ENCODE measurements at places on chromosomes 16 and 17.

DNA sequence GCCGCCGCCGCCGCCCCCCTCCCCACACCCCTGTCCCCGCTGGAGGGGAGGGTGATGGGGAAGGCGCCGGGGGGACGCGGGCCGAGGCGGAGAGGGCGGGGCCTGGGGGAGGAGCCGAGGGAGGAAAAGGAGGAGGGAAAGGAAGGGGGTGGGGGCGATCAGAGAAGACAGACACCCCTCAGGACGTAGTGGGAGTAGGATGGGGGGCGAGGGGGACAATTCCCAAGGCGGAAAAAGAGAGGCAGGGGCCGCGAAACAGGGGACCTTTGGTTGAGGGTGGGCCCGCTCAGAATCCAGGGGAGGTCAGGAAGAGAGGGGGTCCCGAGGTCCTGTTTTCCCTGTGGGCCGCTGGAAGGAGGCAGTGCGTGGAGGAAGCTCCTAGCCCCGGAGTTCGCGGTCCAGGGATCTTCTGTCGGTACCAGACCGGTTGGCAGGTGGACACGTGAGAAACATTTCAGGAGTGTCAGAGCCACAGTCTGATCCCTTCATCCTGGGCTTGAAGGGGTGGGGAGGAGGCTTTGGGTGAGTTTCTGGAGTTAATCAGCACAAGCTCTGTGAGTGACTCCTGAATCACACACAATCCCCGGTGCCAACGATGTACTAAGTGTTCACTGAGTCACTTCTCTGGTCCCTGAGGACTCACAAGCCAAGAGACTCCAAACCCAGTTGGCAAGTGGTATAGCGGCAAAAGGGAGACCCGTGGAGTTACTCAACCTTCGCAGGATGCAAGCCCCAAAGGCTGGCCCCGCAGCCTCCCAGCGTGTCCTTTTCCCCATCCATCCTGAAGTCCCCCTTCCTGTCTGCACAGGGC lies at the start of gene XYLT1:
XYLT1 (minus strand) TSS at position 53 of the 811 bp plus-strand sequence. CDS start 164 bp downstream, outside the sequence.
- peak; percentile 23 for DNase-seq

DNA sequence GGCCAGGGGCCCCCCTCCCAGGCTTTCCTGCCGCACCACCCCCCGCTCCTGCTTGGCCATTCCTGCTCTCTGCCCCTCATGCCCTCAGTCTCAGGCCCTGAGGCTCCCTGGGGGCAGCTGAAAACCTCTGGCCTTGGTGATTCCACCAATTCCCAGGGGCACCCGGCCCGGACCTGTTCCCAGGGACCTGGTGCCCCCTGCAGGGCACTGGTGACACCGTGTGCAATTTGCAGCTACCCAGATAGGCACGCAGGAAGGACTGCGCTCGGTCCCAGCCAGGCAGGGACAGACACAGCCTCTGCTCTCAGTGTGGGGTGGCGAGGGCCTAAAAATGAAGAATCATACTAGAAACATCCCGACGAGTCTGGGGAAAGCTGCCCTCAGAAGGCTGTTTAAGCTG lies 13.4 kb downstream of the WFDC1 start:
- DNase-seq: no peak

DNA sequence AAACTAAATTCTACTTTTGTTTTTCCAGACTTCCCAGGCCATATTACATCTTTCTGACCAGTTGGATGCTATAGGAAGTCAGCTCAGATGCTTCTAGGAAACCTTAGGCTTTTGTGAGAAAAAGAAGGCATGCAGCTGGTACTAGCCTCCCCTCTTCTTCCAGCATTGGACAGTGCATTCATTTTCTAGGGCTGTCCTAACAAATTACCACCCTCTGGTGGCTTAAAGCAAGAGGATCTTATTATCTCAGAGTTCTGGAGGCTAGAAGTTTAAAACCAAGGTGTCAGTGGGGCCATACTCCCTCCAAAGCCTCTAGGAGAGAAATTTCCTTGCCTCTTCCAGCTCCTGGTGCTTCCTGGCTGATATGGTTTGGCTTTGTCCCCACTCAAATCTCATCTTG lies 467.8 kb downstream of the SLC39A11 start:
- no peak for DNase-seq

DNA sequence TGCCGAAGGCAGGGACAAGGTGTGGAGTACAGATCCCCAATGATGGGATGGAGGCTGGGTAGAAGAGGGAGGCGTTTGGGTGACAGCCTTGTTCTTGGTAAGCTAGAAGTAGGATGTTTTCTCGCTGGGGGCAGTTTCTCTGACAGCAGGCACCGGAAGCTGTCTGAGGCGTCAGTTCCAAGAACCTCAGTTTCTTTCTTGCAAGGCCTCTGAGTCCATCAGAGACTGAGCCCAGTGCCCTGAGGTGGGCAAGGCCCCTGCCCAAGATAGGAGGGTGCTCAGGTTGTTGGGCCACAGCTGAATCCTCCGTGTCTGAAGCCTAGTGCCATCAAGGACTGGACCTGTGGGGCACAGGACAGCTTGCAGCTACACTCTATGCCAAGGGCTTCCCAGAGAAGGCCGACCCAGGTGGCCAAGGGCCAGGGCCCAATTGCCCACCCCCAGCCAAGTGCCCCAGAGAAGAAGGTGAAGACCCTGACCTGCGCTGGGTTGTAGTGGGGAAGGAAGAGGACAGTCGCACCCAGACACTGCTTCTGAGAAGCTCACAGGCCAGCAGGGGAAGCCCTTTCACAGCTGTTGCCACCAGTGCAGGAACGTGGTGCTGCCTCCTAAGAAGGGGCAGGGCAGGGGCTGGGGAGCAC lies 13.1 kb downstream of the CYB5D2 start:
- no peak for DNase-seq

- no peak for DNase-seq
Measured at GRCh38 chr17:3012926-3013581, 50.4 kb downstream of the OR1D5 start.

- DNase-seq: no peak
Measured at GRCh38 chr16:11175787-11176341, 80.1 kb downstream of the SOCS1 start.

- DNase-seq: no peak
Measured at GRCh38 chr16:1437606-1438005, 6.7 kb downstream of the PERCC1 start.

DNA sequence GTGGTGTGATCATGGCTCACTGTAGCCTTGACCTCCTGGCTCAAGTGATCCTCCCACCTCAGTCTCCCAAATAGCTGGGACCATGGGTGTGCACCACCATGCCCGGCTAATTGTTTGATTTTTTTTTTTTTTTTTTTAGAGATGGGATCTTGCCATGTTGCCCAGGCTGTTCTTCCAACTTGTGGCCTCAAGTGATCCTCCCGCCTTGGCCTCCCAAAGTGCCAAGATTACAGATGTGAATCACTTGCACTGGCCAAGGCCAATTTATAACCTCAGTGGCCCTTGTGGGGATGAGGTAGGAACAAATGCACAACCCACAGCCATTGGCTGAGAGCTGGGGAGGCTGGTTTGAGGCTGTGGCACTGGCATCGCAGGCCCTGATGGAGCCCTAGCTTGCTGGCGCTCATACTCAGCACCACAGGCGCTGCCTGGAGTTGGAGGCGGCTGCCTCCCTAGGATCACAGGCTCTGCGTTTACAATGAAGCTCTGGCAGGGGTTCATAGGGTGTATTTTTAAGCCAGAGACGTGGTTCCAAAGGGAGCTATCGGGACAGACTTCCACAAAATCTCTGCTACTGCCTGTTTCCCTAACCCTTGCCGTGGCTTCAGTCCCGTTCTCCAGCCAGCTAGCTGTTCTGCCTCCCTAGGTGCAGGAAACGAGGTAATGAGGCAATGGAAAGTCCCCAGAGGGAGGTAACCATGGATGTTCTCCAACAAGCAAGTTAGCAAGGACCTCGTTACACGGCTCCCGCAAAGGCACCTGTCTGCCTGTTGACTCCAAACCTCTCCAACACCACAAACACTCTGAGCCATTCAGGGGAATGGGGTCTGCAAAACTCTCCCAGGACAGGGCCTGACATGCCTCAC lies 2.9 kb downstream of the ABCA3 start:
- DNase-seq: no peak

DNA sequence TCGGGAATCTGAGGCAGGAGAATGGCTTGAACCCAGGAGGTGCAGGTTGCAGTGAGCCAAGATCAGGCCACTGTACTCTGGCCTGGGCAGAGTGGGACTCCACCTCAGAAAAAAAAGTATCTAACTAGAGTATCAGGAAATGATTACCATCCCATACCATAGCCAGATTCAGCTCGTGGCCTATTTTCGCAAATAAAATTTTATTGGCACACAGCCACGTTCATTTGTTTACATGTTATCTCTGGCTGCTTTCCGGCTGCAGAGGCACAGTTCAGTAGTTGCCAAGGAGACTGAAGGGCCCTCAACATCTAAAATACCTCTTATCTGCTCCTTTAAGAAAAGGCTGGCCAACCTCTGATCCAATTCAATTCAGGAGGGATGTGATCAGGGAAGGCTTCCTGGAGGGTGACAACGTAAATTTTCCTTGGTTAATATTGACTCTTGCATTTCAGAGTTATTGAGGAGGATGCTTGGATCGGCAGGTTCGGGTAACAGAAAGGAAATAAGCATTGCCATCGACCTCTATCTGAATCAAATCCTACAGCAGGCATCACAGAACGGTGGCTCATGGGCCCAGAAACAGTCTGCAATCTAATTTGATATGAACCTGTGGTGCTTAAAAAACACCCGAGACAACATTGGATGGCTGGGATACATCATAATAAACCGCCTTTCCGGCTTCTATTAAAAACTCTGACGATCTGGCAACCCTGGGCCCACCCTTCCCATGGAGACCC lies 73.8 kb downstream of the XYLT1 start:
- DNase-seq: peak; percentile 89

DNA sequence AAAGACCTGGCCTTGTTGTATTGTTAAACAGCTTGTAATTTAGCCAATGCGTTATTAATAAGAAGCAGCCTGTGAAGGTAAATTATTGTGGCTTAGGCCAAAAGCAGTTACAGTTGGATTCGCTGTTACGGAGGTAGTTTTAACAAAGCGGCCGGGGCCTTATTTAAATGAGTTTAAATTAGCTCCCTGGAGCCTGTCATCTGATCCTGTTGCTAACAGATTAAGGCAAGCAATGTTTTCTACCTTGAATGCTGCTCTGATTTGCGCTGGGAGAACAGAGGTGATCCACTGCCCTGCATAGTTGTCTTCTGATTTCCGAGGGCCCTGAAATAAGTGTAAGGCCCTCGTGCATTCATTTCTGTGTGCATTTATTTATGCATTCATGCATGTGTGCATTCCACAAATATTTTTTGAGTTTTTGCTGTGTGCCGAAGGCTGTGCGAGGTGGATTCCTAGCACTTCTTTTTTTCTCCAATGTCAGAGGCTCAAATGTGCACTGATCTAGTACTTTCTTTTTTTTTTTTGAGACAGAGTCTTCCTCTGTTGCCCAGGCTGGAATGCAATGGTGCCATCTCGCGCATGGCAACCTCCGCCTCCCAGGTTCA lies 10.9 kb downstream of the SEC14L5 start:
- DNase-seq: no peak

GRCh38 chr16:69182730-69183416 lies 4.1 kb upstream of the SNTB2 start:
- peak; percentile 63 for DNase-seq

DNA sequence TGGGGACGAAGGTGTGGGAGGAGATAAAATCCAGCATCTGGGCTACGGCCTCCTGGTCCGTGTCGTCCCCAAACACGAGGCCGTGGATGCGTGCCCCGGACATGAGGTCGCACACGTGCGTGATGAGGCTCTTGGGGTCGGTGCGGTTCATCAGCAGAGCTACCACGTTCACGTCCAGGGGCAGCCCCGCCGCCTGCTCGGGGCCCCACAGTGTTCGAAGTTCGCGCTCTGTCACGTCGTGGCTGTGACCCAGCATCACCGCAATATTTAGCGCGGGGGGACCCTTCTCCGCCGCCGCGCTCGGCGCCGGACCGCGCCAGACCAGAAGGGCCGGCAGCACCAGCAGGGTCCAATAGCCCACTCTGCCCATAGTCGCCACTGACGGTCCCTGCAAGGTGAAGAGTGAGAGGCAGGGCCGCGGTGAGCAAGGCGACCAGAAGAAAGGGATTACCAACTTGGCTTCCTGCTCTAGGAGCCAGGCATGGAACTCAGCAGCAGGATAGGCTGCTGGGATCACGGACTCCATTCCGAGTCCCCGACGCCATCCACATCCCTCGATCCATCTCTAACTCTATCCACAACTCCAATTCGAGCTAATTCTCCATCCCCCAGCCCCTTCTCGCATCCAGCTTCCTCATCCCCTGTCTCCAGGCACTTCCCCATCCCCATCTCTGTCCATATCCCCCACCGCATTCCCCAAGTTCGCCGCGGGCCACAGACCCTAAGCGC lies 2.0 kb downstream of the GRIN2A start:
- no peak for DNase-seq

DNA sequence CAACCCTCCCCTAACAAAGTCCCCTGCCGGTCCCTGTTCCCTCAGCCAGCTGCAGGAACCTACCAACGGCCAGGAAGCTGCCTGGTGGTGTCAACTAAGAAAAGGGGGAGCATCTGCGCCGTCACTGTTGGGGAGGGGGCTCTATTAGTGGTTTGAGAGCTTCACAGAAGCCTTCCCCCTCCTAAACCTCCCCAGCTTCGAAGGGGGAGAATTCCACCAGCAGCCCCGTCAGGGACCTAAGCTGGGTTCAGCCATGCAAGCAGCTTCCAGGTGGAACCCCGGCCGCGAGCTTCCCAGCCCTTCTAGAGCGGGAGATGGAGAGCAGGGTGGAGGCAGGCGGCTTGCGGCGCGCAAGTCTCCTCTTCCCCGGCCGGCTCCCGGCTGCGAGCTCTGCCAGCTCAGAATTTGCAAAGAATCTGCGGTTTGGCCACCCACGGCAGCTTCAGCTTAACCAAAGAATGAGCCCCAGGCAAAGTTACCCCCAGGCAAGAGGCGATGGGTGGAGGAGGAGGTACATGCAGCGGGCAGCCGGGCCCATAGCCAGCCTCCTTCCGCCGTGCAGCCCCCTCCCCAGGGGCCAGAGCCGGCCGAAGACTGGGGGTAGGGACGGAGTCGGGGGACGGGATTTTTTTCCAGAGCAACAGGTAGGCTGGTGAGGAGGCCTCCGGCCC lies 33.7 kb downstream of the DDX19A start:
- DNase-seq: no peak

GRCh38 chr16:2333772-2334379 lies 6.7 kb downstream of the ABCA3 start:
- no peak for DNase-seq

- no peak for DNase-seq
Measured at GRCh38 chr17:2013994-2014317, 11.2 kb downstream of the RTN4RL1 start.

GRCh38 chr16:67022531-67023214 lies 6.3 kb upstream of the CBFB start:
- no peak for DNase-seq

- no peak for DNase-seq
Measured at GRCh38 chr16:1053121-1053521, 19.4 kb upstream of the SSTR5 start.

GRCh38 chr17:74962622-74963394 lies 9.8 kb downstream of the HID1 start:
- DNase-seq: no peak

Measured in NCI-H1105 (cell line).